Skeletal muscle cell (primary cell): ENCODE measurements at places on chromosomes 6 and 20.
A peak's percentile ranks its signal among the peaks of the same experiment; 100 is the strongest.

GRCh38 chr6:170082531-170083187, 208.2 kb downstream of the DLL1 start:
- no peak for DNase-seq

DNA sequence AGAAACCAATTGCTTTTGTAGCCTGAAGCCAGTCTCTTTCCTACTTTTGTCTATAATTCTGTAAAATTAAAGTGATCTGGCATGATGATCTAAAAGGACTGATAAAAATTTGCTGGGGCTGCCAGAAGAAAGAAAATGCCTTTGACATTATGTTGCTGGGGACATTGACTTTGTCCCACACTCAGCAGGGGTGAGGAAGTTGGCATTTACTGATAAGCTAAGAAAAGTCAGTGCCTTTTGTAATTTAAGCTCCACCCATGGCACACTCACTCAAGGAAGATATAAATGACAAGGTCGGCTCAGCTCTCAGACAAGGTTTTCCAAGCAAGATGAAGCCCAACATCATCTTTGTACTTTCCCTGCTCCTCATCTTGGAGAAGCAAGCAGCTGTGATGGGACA, at the start of gene SEMG1:
SEMG1 (plus strand) TSS at position 309 of the 400 bp plus-strand sequence; CDS start at position 330, 21 bp downstream.
- DNase-seq: no peak

DNA sequence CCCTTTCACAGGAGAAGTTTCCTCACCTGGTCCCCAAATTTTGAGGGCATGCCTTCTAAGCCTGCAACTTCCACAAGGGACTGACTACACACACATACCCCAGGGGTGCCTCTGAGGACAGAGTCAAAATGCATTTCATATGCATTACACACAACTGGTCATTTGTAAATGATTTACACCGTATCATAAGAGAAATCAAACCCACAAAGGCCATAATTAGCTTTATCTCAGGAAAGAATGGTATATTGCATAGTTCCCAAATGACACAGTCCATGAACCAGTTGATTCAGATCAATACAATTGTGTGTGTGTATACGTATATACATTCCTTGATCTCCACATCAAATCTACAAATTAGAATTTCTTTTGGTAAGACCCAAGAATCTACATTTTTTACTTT, 203.3 kb upstream of the PRDM1 start:
- DNase-seq: no peak

GRCh38 chr6:52227495-52227894, 16.8 kb downstream of the IL17F start:
- DNase-seq: no peak

DNA sequence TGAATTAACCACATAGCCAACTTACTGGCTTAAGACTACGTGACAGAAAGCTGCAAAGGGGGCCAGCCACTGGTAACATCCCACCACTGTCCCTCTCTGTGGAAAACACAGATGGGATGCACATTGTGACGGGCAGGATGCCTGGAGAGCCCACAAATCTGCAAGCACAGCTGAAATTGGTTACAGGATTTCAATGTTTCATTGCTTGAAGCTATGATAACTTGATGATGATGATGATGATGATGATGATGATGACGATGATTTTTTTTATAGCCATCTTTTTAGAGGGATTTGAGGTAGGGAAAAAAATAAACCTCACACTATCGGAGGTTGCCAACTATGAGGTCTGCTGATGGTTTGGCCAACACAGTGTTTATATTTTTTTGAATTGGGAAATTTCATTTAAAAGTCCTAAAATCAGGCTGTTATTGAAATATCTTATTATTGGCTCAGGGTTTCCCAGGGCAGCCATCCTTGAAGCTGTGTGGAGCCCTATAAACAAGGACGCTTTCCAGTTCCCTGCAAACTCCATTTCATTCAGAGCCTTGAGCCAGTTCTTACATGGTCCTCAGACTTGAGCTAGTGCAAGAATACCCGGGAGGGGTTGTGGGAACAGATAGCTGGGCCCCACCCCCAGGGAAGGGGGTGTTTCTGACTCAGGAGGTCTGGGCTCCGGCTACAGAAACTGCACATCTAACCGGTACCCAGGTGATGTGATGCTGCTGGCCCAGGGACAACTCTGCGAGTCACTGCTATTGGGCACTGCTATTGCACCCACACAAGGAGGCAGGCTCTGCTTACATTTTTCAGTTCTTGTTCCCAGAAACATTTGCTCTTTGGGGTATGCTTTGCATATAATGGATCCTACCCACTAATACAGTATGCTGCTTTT, 27.1 kb downstream of the BCAS1 start:
- no peak for DNase-seq

DNA sequence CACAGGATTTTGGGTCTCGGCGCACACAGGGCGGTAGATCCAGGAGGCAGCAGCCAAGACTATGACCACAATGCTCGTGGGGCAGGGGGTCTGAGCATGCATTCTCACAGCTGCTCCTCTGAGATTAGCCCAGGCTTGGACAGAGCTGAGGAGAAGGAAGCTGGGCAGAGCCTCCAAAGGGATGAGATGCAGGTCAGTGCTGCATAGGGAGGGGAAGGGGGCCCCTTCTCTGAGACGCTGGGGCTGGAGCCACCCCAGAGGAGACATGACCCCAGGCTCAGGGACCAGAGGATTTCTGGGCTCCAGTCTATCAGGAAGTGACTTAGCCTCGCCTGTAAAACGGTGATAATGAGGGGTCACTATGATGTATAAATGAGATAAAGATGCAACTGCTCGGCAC, 93.9 kb downstream of the BFSP1 start:
- DNase-seq: no peak

- DNase-seq: no peak
These were observed 57.3 kb upstream of the TRAF3IP2 start for GRCh38 chr6:111662794-111663593.

GRCh38 chr6:158213925-158214674, 46.0 kb downstream of the GTF2H5 start:
- peak; percentile 29 for DNase-seq

DNA sequence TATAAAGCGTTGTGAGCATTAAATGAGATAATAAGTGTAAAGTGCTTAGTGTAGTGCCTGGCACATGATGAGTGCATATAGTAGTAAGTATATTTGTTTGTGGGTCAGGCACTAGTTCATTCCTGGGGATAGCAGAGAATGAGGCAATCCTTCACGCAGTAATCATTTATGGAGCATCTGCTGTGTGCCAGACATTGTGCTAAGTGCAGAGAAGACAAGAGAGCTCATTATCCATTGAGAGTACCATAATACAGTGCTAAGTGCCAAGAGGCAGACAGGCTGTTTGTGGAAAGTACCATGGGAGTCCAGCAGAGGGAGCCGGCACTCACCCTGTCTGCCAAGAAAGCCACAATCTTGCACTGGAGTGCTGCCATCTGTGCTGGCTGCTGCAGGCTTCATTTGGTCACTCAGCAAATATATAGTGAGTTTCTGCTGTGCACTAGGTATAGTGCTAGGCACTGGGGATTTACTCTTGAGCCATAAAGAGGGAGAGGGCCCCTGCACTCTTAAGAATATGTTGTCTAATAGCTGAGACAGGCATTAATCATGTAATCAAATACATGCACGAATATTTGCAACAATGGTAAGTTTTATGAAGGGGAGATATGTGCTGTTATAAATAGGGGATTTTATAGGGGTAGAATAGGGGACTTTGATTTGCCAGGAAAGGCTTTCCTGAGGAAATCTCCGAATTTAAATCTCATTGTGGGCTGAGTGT, 12.9 kb upstream of the MROH8 start:
- DNase-seq: peak; percentile 59

DNA sequence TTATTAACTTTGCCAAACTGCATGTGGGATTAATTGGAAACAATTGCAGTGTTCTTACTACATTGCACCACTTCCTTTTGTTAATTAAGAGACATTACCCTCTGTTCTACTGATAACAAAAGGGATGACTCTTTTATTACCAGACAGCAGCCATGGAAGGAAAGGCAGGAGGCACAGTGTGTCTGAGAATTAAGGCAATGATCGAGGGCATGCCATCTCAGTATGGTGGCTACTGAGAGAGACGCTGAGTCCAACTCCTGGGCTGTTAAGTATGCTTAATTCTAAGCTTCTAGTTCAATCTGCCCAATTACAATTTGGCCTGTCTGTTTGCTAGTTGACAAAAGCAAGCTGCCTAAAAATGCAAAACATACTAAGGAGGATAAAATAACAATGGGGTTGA, 227.4 kb downstream of the PHACTR1 start:
- no peak for DNase-seq

GRCh38 chr20:3464166-3464565, 6.7 kb upstream of the ATRN start:
- DNase-seq: no peak

DNA sequence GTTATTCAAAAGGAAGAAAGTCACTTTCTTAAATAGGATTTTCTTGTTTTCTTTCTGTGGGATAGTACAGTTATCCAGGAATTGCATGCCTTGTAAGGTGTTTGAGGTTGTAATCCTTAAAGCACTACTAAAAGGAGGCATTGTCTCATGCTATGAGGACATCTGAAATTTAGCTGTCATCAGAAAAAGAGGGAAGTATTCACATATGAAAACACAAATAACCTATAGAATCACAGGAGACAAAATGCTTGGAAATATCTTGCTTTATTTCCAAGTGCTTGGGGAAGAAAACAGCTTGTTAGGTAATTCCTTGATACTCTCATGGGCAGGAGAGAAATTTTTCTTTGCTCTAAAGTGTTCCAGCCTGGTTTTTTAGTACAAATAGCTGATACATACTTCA, 40.1 kb downstream of the HECA start:
- DNase-seq: no peak

DNA sequence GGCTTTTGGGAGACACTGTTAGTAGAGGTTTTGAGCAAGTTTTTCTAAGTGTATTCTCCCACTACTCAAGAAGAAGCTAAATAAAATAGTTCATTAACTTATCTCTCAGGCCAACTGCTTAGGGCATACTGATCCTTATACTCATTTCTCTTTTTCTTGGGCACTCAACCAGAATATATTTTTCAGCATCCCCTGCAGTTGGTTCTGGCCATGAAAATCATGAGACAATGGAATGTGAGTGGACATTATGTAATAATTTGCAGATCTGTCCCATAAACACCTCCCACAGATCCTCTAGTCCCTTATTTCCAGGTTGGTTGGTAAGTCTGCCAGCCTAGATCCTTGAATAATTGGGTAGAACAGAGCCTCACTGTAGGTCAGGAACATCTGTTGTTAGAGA, 136.7 kb downstream of the AIG1 start:
- no peak for DNase-seq
